ENCODE measurements at places on chromosomes 1 and 21.

DNA sequence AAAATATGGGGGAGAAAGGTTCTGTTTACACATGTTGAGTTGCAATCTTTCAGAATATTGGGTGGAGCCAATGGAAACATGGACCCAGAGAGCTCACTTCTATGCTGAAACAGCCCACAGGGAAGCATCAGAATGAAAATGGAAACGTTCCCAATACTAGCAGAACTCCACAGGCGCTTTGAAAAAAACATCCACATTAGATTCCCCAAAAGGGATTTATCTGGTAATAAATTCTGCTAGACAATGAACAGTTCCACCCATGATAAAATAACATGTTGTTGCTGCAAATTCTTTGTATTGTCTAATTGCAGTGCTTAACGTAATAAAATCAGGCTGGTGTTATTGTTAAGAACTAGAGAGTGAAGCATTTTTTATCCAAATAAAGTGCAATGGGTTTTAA lies 197.0 kb downstream of the GABPA start:
- DNase-seq = no peak

GRCh38 chr1:203052601-203053000 lies 26.3 kb downstream of the PPFIA4 start:
- DNase-seq = no peak

GRCh38 chr1:91596474-91596873 lies 95.8 kb downstream of the CDC7 start:
- peak; percentile 8 for DNase-seq

GRCh38 chr1:89630048-89630447 lies 2.9 kb upstream of the LRRC8C start:
- no peak for DNase-seq

DNA sequence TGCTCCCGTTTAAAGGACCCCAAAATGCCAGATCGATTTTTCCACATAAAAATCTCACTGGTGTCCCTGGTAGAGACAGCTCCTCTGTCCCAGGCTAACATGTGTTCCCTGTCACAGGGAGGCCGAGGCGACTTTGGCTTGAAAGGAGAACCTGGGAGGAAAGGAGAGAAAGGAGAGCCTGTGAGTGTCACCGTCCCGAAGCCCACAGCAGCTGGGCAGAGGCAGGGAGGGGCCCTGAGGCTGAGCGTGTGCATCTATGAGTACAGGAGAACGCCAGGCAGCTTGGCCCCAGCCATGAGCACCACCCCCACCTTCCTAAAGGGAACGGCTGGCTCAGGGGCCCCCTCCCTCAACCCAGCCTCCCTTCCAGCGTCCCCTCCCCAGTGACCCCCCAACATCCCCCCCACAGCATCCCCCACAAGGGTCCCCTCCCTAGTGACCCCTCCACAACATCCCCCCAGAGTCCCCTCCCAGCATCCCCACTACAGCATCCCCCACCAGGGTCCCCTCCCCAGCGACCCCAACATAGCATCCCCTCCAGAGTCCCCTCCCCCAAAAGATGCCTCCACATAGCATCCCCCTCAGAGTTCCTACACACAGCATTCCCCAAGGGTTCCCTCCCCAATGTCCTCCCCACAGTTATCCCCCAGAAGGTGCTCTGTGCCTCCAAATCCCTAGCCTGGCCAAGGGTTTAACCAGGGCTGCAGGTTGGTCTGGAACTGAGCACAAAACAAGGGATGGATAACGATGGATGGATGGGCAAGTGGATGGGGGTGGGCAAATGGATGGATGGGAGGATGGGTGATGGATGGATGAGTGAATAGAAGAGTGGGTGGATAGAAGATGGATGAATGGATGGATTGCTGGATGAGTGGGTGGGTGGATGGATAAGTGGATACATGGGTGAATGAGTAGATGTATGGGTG lies 25.1 kb downstream of the COL6A2 start:
- DNase-seq = no peak

GRCh38 chr1:214993419-214993818 lies 89.1 kb upstream of the KCNK2 start:
- no peak for DNase-seq

GRCh38 chr1:234838820-234839219 lies 228.8 kb upstream of the IRF2BP2 start:
- no peak for DNase-seq

DNA sequence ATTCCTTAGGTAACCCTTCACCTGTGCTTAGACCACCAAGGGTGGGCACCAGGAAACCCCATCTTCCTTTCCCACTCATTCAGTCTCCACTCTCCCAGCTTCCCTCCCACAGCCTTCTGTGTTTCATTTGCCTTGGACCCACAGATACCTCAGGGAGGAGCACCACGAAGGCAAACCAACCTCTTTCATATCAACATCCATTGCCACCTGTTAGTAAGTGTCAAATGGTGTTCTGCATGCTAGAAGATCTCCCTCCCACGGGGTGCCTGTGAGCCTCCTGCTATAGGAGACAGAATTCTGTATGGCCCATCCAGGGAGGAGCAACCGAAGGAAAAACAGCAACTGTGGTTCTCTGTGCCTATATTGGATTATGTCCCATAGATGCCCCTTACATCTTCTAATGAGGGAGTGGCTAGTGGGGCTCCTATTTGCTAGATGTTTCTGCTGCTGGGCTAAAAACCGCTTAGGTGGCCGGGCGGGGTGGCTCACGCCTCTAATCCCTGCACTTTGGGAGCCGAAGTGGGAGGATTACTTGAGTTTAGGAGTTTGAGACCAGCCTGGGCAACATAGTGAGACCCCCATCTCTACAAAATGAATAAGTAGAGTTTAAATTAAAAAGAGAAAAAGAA lies 25.6 kb upstream of the SCCPDH start:
- DNase-seq = no peak

- DNase-seq = no peak
Measured at GRCh38 chr21:18155508-18156193, 89.0 kb upstream of the CHODL start.

- DNase-seq = no peak
Measured at GRCh38 chr1:53771648-53772047, 32.7 kb upstream of the GLIS1 start.

- no peak for DNase-seq
Measured at GRCh38 chr1:106907795-106908194, 148.7 kb upstream of the PRMT6 start.

DNA sequence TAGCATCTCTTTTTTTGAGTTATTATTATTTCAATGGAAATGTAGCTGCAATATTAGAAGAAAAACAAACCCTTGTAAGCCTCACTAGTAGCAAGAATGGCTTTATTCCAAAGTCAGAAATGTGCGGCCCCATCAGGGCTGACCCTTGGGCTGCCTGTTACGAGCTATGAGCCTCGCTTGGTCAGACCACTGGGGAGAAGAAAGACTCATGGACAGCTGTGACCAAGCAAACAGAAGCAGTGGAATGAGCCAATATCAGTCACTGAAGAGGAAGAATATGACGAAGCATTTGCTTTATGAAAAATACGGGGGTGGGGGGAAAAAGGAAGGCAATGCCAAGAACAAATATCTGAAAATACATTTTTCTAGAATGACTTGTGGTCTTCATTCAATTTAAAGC lies 504.5 kb downstream of the LMO4 start:
- no peak for DNase-seq

DNA sequence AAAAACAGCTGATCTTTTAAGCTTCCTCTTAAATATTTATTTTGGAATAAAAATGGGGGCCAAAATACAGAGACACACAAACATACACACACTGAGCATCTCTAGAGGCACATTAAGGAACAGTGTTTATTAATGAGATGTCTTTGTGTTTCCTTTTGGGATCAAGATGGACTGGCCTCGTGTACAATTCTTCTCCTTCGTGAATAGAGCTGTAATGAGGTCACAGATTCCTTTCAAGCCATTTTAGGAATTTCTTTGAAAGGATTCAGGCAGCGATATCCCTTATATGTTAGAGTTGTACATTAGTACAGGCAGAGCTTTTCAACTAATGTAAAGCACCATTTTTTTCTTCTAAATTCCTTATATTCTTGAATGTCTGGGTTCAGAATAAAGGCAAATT lies 295.7 kb downstream of the CHRM3 start:
- no peak for DNase-seq

DNA sequence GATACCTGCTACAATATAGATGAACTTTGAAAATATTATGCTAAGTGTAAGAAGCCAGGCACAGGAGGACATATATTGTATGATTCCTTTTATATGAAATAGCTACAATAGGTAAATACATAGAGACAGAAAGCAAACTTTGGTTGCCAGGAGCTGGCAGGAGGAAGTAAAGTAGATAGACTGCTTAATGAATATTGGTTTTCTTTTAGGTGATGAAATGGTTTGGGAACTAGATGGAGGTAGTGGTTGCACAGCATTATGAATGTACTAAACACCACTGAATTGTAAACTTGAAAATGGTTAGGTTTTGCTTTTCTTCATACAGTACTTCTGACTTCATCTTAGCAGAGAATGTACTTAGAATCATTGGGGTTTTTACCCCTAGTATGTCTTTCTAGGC lies 21.5 kb downstream of the ABCB10 start:
- no peak for DNase-seq

DNA sequence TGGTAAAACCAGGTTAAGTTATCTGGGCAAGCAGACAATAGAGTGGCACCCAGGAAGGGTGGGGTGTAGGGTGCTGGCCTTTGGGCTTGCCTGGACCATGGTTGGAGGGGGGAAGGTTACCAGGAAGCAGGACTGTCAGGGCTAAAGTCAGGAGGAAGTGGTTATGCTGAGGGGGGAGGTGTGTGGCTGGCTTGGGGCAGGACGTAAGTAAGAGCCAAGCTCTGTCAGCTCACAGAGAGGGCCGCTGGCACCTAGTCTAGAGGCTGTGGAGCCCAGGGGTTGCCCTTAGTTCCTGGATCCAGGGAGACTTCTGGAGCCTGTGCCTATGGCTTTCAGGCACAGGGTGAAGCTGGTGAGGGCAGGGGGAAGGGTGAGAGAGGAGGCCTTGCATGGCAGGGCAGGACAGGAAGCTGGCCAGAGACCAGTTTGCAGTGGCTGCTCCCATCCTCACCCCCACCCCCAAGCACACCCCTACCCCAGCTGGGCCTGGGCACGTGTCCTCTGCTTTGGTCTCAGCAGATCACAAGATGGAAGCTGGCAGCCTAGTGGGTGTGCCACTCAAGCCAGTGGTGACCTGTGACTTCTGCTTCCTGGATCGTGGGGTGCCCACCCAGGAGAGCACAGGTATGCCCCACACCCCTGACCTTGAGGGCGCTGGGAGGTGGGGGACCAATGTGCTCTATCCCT lies 20.5 kb upstream of the SMYD3 start:
- DNase-seq = peak; percentile 45

DNA sequence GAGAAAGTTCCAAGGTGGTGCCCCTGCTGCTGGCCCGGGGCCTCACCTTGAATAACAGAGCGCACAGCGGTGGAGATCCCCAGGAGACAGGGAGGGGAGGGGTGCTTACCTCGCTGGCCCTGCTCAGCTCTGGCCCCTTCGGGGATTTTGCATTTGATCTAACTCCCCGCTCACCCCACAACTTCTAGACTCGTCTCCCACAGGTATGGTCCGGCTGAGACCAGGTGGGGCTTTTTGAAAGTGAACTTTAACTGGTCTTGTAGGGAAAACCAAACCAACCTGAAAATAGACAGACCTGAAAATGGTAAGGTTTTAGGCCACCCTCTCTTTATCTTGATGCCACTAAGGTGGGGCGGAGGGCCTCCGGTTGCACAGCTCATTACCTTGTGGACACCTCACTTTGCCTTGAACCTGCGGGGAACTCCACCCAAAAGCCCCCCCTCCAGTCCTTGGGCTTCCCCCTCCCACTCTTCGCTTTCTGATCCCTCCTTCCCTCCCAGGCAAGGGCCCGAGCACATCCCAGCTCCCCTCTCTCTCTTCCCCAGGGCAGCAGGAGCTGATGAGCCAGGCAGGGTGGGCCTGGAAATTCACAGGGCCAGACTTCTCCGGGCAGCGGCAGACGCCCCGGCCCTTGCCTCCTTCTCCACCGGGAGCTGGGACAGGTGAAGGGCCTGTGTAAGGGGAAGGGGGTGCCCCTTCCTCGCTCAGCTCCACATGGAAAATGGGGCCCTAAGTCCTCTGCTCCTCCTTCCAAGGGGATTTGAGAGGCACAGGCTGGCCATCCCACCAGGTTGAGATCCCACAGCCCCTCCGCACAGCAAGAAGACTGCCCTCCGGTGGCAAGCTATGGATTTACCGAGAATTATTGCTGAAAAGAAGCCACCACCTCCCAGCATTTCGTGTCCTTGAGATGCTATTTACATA lies 16.1 kb downstream of the TNFRSF8 start:
- DNase-seq = peak; percentile 12

- DNase-seq = no peak
Measured at GRCh38 chr21:34790341-34790740, 121.5 kb downstream of the CLIC6 start.

DNA sequence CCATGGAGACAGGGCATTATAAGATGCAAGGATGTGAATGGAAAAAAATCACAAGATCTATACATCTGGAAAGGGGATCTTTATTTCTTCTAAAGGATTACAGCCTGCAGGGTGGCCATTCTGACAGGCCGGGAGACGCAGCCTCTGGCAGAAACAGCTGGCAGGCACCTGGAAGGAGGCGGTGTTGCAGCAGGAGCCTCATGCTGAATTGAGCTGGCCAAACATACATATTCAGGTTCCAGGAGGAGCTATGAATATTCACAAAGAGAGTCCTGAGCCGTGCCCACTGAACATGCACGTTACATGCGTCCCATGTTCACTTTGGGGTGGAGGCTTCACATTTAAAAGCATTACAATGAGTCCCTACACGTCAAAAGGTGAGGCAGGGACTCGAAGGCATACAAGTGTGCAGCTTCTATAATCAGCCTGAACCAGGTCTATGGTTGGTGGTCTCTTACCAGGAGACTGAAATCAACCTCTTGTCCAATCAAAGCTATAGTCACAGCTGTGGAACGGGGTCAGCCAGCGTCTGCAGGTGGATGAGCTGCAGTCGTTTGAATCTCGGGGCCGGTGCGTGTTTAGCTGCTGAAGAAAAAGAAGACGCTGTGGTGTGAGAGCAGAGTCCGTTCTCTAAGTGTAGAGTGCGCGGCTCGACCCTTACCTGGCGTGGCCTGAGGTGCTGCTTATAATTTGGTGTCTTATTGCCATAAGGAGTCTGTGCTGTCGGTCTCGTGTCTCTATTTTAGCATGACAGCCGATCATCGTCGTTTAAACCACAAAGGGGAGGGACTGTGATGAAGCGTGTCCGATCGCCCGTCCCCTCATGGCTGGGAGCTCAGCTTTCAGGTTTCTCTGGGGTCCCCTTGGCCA lies 183.0 kb downstream of the ETS2 start:
- no peak for DNase-seq

- DNase-seq = no peak
Measured at GRCh38 chr1:219155135-219155534, 18.5 kb upstream of the LYPLAL1 start.

DNA sequence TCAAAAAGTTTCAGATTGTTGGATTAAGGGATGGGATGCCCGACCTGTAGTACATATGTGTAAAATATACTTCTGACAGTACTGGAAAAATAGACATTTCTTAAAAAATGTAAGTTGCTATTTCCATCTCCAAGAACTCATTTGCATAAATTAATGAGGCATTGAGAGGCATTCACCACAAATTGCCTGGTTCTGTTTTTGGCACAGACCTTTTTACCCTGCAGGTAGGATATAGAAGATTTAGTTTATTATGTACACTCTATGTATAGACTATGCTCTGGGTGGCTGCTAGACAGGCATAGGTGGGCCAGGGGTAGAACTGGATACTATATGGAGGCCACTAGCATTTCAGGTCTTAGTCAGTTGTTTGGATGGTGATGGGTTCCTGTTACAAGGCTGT lies 8.0 kb downstream of the CCDC17 start:
- no peak for DNase-seq

All from NK-92 treated with Interleukin-12 subunit alpha and Interleukin-12 subunit beta, amount 100 ng/mL, for 24 hours (cell line).